K562 (cell line): ENCODE measurements at places on chromosomes 3 and 15. TPM values are rescaled to one million over a fixed set of nuclear protein-coding genes. Genes with fewer than 3 reads are reported as not detected.

GRCh38 chr15:85289677-85290365 lies 90.6 kb upstream of the AKAP13 start:
- no peaks in the 10 kb centered on the region for H3K36me3 ChIP-seq
- H3K4me1 ChIP-seq, result no peaks in the 10 kb centered on the region
- no peak for DNase-seq

Gene ADCY5
- 0.13 TPM in 1 of 2 replicates, not detected in the other for total RNA-seq

Gene LARP6
- total RNA-seq, result not detected in 2 replicates

GRCh38 chr3:48042071-48042760 lies 26.0 kb upstream of the MAP4 start:
- H3K36me3 ChIP-seq, result peaks cover 4% of the 10 kb centered on the region; the same call in 2 of the 3 replicates
- no peaks in the 10 kb centered on the region; the same call in 2 of the 3 replicates for H3K4me1 ChIP-seq
- no peak overlapping the region for H3K4me3 ChIP-seq
- no peak overlapping the region for H3K27ac ChIP-seq

DNA sequence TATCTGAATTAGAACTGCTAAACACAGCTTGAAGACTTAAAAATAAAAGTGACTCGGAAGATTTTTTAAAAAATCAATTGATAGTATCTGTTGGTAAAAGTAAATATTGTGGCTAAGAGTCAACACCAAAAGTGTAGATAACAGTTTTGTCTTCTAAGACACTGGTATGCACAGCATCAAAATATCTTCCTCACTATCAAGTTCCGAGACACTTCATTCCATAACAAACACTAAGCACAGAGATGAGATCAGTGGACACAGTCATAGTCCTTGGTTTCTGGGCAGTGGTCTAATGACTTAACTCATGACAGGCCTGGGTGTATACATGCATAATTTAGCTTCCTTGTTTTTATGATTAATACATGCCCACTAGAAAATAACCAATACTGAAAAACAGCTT lies 63.2 kb downstream of the PXYLP1 start:
- H3K4me1 ChIP-seq, result peaks cover 19% of the 10 kb centered on the region; the same call in 2 of the 3 replicates
- H3K4me3 ChIP-seq, result no peak overlapping the region
- H3K27ac ChIP-seq, result no peak overlapping the region
- no peaks in the 10 kb centered on the region for H3K27me3 ChIP-seq

DNA sequence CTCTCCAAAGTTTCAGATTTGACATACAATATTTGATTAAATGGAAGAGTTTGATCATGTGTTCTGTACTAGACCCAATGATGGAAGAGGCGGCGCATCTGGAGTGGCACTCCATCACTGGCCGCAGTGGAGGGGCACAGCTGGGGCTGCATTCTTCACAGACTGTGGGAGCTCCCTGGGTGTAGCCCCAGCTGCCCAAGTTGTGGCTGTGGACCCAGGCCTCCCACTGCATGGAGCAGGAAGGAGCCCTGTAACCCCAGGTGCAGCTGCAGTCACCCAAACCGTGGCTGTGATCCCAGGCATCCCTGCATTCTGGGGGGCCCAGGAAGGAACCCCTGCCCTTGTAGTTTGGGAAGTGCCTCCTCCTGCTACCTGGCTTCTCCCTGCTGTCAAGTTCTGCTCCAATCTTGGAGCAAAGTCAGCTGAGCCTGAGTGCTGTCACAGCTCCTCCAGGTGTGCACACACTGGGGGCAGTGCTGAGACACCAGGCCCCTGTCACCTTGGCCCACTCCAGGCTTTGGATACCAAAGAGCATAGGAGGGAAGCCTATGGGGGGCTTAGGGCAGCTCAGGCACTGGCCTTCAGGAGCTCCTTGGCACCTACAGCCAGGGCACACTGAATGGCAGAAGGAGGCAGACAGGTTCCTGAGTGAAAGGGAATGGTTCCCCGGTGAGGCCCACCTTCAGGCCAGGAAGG lies 651.9 kb upstream of the BCHE start:
- no peaks in the 10 kb centered on the region for H3K36me3 ChIP-seq
- no peaks in the 10 kb centered on the region for H3K27me3 ChIP-seq
- no peak overlapping the region for H3K27ac ChIP-seq
- H3K4me1 ChIP-seq, result no peaks in the 10 kb centered on the region
- DNase-seq, result no peak
- H3K4me3 ChIP-seq, result no peak overlapping the region

GRCh38 chr15:88663141-88663621 lies 24.4 kb downstream of the ISG20 start:
- H3K4me1 ChIP-seq, result no peaks in the 10 kb centered on the region
- no peak overlapping the region for H3K4me3 ChIP-seq
- no peak overlapping the region for H3K27ac ChIP-seq
- DNase-seq, result no peak
- H3K27me3 ChIP-seq, result peaks cover 6% of the 10 kb centered on the region; the same call in 2 of the 3 replicates

DNA sequence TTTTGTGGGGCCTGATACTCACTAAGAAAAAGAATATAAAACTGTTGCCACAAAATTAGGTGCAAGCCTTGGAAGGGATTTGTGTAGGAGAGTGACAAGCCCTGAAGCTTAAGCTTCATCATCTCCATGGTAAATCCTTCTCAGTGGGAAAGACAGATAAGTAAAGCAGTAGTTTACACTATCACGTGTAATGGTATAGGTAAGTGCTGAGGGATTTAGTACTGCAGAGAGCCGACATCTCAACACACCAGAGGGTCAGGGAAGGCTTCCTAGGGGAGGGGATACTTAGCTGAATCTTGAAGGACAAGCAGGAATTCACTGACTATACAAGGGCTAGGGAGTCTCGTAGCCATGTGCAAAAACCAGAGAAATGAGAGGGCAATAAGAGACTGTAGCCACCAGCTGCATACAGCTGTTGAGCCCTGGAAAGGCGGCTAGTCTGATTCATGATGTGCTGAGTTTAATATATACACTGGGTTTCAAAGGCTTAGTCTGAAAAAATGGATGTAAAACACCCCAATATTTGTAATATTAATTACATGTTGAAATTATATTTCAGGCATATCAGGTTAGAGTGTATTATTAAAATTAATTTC lies 11.1 kb downstream of the SLC24A1 start:
- no peak overlapping the region for H3K27ac ChIP-seq
- H3K4me1 ChIP-seq, result no peaks in the 10 kb centered on the region; the same call in 2 of the 3 replicates
- DNase-seq, result no peak
- no peaks in the 10 kb centered on the region for H3K27me3 ChIP-seq
- H3K36me3 ChIP-seq, result no peaks in the 10 kb centered on the region

Gene ABHD2
- 80.9 and 99.8 TPM in 2 replicates for total RNA-seq

Gene CSPG4
- 0.07 TPM in 2 replicates for total RNA-seq

DNA sequence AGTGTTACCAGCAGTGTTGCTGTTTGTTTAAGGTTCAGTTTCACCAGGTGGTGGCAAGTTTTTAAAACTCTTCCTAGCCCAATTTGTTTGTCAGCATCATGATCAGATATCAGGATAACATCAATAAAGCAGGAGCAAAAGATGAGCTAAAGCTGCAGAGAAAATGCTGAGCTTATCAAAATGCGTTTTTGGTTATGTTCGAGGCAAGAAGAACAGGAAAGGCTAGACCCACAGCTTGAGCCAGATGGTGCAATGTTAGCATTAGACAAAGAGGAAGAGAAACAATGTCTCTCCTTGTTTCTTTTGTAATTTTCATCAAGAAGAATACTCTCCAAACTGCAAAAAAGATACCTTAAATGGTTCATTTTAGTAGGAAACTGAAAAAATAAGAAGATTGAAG lies 66.2 kb downstream of the THRB start:
- H3K4me3 ChIP-seq, result no peak overlapping the region
- H3K27ac ChIP-seq, result no peak overlapping the region
- H3K36me3 ChIP-seq, result no peaks in the 10 kb centered on the region
- no peaks in the 10 kb centered on the region for H3K4me1 ChIP-seq
- no peak for DNase-seq

DNA sequence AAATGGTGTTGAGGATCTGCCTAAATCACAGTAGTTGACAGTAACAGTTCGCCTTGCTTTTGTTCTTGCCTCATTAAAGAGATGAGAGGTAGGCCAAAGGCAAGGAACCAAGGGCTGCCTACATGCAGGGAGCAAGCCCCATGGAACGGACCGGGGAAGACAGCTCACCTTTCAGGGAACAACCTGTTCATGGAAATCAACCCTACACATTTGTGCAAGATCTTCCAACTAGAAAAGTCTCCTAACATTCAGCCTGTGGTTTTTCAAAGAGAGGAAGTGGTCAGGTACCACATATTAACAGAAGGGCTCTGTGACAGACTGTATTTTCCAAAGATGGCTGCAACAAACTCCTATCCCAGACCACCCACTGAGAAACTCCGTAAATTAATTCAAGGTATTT lies 1031.8 kb upstream of the NR2F2 start:
- DNase-seq, result no peak
- H3K4me1 ChIP-seq, result no peaks in the 10 kb centered on the region
- H3K27me3 ChIP-seq, result peaks cover 9% of the 10 kb centered on the region
- no peak overlapping the region for H3K4me3 ChIP-seq

Gene CDHR4
- not detected in 2 replicates for total RNA-seq

GRCh38 chr3:51500632-51501131 lies 867 bp upstream of the DCAF1 start:
- peak overlapping the region; percentile 84; the same call in 1 of the 2 replicates for H3K4me3 ChIP-seq
- H3K4me1 ChIP-seq, result no peaks in the 10 kb centered on the region; the same call in 2 of the 3 replicates
- H3K27ac ChIP-seq, result peak overlapping the region; percentile 63
- H3K27me3 ChIP-seq, result no peaks in the 10 kb centered on the region

- no peak overlapping the region for H3K4me3 ChIP-seq
- no peak overlapping the region for H3K27ac ChIP-seq
- no peak for DNase-seq
- no peaks in the 10 kb centered on the region for H3K4me1 ChIP-seq
Measured at GRCh38 chr3:113140876-113141275, 70.5 kb upstream of the BOC start.

GRCh38 chr3:189238071-189238470 lies 66.3 kb downstream of the TPRG1 start:
- no peaks in the 10 kb centered on the region for H3K27me3 ChIP-seq
- H3K27ac ChIP-seq, result no peak overlapping the region
- no peaks in the 10 kb centered on the region for H3K36me3 ChIP-seq
- no peak for DNase-seq
- no peaks in the 10 kb centered on the region for H3K4me1 ChIP-seq

DNA sequence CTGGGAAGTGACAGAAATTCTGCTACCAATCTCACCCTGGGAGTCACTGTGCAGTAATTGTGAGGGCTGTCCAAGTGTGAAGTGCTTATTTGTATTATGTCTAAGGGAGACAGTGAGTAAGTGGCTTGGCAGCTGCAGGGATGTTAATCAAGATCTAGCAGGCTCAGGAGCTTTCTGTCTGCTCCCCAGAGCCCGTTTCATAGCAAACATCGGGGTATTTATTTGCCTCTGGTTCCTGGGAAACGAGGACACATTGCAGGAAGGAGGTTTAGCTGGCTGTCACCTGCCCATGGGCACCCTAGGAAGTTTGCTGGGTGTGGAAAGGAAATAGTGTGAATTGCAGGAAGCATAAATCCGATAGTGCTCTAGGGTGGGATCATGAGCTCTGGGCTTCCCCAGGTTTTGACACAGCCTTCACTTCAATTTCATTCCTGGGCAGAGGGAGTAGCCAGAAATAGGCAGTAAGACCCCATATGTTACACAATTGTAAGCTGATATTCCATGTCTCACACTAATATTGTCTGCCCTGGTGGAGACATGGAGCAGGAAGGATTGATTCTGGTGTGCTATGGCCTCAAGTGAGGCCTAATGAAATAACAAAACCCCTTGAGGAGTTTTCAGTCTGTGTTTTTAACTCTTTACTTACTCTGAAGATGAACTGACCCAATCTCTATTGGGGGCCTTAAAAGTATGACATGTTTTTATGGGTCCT lies 74.1 kb upstream of the MITF start:
- peak; percentile 22 for DNase-seq
- no peak overlapping the region for H3K4me3 ChIP-seq
- no peaks in the 10 kb centered on the region for H3K36me3 ChIP-seq
- H3K27ac ChIP-seq, result no peak overlapping the region
- H3K27me3 ChIP-seq, result peaks cover 5% of the 10 kb centered on the region; the same call in 1 of the 3 replicates

Gene C15orf62
- 0.40 and 0.45 TPM in 2 replicates for total RNA-seq

Gene MYLK
- total RNA-seq, result 0.53 and 0.74 TPM in 2 replicates

DNA sequence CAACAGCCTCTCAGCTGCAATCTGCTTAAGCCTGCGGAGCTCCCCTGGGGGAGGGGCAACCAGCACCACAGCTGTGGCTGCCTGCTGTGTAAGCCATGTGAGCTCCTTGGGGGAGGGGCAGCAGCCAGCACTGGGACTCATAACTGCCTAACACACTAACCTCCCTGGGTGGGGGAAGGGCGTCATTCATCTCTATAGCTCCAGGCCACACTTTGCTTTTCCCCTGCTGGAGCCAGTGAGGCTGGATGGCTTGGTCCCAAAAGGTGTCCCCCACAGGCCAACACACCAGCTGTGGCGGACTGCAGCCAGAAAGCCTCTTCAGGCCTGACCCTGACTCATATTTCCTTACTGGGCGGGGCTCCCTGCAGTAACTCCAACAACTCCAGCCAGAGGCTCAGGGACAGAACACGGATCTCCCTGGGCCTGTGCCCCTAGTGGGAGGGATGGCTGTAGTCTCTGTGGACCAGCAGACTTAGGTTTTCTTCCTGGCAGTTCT lies 129.8 kb downstream of the PPM1L start:
- DNase-seq, result no peak
- no peaks in the 10 kb centered on the region; the same call in 2 of the 3 replicates for H3K4me1 ChIP-seq
- peak overlapping the region; percentile 67; the same call in 2 of the 3 replicates for H3K27ac ChIP-seq
- H3K27me3 ChIP-seq, result no peaks in the 10 kb centered on the region
- H3K36me3 ChIP-seq, result no peaks in the 10 kb centered on the region

Gene THSD4
- total RNA-seq, result 0.04 and 0.18 TPM in 2 replicates

DNA sequence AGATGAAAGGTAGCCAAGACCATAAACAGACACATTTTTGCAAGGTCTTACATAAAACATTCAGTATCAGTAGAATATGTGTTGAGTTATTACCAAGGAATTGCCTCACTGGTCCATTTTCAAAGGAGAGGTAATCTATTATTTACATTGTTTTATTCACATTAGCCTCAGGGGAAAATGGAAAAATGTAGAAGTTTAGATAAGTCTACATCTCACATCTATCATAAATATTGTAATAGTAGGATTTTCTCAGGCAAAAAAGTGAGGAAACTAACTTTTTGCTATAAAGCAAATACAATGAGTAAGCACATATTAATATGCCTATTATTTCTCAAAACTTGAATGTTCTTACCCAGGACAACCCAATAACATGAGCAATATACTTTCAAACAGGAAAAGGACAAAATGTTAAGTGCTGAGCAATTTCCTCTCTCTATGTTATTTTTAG lies 184.6 kb upstream of the AGTR1 start:
- H3K4me1 ChIP-seq, result no peaks in the 10 kb centered on the region
- no peaks in the 10 kb centered on the region for H3K36me3 ChIP-seq
- H3K27me3 ChIP-seq, result no peaks in the 10 kb centered on the region
- no peak for DNase-seq
